ENCODE measurements at places on chromosomes 16 and 17.
A peak's percentile ranks its signal among the peaks of the same experiment; 100 is the strongest.

- peak; percentile 76 for DNase-seq
Measured at GRCh38 chr17:15502369-15503112, 35.1 kb upstream of the CDRT4 start.

DNA sequence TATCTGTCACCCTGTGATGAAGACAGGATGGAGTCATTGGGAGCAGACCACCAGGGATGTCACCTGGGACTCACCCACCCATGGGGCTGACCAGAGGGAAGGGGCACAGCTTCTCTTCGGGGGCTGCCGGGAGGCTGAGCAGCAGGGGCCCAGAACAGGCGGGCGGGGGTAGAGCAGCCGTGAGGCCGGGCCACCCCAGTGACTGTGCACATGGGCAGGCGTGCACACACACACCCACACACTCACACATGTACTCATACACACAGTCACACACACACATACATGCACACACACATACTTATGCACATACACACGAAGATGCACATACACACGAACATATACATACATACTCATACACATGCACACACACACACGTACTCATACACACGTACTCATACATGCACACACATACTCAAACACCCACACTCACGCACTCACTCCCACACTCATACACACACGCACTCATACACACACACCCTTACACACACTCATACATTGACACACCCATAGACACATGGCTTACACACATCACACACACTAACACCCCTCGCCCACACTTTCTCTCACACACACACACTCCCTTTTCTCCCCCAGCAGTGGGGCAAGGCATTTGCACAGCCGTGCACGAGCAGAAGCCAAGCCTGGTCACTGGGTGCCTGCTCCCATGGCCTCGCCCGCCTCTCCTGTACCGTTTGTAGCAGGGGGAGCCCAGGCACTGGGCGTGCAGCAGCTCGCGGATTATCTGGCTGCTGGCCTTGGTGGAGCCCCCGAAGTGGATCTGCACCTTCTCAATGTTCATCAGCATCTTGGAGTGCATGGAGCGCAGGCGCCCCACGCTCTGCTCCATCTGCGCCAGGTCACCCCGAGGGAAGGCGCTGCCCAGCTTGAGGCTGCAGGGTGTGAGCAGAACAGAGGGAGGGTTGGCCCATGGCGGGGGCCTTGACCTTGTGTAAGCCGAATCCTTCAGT is 12.4 kb downstream of the UBALD2 start:
- no peak for DNase-seq

GRCh38 chr17:44074231-44074910 is 3.8 kb downstream of the G6PC3 start:
- no peak for DNase-seq

- no peak for DNase-seq
Measured at GRCh38 chr16:83045790-83046189, 419.0 kb downstream of the CDH13 start.

DNA sequence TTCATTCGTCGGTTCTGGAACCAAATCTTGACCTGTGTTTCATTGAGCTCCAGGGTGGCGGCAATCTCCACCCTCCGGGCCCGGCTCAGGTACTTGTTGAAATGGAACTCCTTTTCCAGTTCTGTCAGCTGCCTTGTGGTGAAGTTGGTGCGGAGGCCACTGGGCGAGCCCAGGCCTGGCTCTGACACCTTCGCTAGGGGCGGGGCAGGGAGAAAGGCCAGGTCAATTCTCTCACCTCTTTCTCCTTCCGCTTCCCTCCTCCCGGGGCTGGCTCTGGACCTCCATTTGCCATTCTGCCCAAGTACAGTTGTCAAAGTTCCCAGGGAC is 1.2 kb downstream of the HOXB1 start:
- no peak for DNase-seq

Data from retina (tissue), 1 donor.